ENCODE measurements at places on chromosomes 11 and 22. TPM values are rescaled to one million over a fixed set of nuclear protein-coding genes. Genes with fewer than 3 reads are reported as not detected.

DNA sequence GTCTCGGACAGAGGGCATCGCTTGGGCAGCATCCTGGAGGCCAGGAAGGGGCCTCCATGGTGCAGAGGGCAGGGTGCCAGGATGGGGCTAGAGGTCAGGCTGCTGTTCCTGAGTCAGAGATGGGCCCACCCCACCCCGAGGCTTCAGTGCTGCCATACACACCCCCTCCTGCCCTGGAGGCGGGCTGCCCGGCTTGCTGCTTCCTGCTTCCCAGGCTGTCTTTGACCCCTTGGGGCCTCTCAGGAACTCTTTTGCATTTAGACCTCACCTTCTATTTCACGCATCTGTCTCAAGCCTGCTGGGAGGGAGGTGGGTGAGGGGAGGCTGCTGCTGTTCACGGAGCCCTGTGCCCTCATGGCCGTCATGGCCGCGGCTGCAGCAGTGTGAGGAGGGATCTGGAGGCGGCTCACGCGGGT lies 6.6 kb upstream of the GRAMD4 start:
- DNase-seq, result no peak

DNA sequence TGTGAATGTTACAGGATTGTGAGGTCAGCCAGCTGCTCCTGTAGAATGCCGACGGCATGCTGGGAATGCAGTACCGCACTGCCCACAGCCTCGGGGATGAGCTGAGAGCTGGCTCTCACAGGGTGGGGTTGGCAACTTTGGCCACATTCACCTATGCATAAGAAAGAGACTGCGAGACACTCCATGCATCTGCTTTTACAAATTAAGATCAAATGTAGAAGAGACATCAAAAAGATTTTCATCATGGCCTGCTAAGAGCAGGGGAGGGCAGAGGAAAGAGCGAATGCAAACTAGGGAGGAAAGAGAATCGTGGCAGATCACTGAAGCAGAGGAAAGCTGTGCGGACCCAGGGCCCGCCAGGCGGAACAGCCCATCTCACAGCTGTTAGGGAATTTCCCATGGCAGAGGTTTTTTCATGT lies 49.8 kb upstream of the SPATA19 start:
- DNase-seq, result no peak

Gene GRIA4
- total RNA-seq, result not detected

Gene NCR3LG1
- 2.0 TPM for total RNA-seq

- DNase-seq, result no peak
Measured at GRCh38 chr11:90669094-90669493, 446.2 kb upstream of the CHORDC1 start.

- DNase-seq, result peak; percentile 77
Measured at GRCh38 chr11:236774-237767, at the start of gene PSMD13. TSS of gene PSMD13 (plus strand) at chr11:236976. CDS start at chr11:237050, 74 bp downstream.

DNA sequence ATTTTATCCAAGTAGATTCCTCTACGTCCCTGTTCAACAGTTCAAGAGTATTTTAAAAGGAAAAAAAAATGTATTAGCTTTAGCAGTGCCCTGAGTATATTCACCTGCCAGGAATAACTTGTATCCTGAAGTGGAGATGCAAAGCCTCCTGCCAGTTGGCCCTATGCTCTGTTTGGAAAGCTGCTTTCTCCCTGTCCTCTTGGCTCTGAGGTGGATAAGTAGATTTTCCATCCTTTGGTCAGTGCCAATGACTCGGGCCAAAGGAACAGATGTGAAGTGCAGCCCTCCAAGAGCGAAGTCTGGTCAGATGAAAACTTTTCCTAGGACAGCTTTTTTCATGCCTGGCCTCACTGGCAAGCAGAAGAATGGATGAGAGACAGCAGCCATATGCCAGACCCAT lies 839.9 kb upstream of the TENM4 start:
- no peak for DNase-seq

GRCh38 chr11:16982256-16982671 lies 31.9 kb downstream of the PLEKHA7 start:
- no peak for DNase-seq

DNA sequence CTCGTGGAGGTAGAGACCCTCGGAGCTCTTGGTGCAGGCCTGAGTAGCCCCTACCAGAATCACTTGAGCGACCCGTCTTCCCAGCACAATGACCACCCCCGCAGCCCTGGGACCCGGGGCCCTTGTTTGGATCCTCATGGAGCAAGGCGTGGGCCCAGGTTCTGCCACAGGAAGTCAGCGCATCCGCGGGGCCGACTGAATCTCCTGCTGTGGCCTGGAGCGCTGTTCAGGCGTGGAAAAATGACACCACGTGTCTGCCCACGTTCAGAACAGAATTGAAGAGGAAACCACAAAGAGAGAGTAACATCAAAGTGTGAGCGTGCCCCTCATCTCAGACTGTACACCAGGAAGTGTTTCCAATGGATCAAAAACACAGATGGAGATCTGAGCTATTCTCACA lies 1479.2 kb downstream of the TBC1D22A start:
- DNase-seq, result no peak

DNA sequence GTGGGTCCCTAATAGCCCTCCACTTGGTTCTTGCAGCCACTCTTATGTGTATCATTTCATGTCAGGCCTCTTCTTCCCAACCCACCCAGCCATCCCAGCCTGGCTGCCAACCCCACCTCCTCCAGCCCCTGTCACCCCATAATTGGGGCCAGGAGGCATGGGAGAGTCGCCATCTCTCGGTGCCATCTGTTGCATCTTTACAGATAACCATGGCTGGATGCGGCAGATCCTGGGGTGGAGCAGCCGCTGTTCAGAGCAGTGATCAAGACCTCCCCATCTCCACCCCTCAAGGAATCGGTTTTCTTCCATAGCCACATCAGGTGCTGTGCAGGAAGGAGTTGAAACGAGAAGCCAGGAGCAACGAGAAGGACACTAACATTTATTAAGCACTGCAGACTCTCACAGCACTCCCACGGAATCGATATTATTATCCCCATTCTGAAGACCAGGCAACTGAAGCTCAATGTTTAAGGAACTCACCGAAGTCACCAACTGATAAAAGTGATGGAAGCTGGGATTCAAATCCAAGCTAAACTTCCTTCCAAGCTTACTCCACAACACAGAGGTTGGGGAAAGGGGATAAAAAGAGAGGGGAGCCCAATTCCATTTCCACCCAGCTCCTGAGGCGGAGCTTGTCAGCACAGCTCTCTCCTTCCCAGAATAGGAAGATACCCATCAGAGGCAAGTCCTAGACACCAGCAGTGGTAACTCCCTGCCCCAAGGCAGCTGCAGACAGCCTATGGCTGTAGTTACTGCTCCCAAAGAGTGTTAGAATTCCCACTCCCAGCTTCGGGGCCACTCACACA lies 2.7 kb downstream of the SLC43A1 start:
- no peak for DNase-seq

- DNase-seq, result peak; percentile 59
Measured at GRCh38 chr11:86672007-86672621, at the start of gene ME3. TSS of gene ME3 (minus strand) at chr11:86672616.

GRCh38 chr11:63014408-63015055 lies 1.1 kb downstream of the SLC22A8 start:
- no peak for DNase-seq

Gene KCNJ11
- total RNA-seq, result 0.11 TPM
